ENCODE measurements at places on chromosomes 1 and 21. TPM values are rescaled to one million over a fixed set of nuclear protein-coding genes. Genes with fewer than 3 reads are reported as not detected.

The LCE1D gene
- not detected for total RNA-seq

The HSF2BP gene
- 0.58 TPM for total RNA-seq

The PARS2 gene
- total RNA-seq: 2.7 TPM

The CACNA1S gene
- total RNA-seq: not detected

The WDR64 gene
- not detected for total RNA-seq
